ENCODE measurements at places on chromosomes 7 and 10.

GRCh38 chr7:44167920-44168319 lies 21.3 kb downstream of the GCK start:
- DNase-seq: no peak

- no peak for DNase-seq
Observed at GRCh38 chr7:36863901-36864701, 139.8 kb upstream of the AOAH start.

GRCh38 chr10:18238870-18239485 lies 98.8 kb downstream of the CACNB2 start:
- no peak for DNase-seq

- DNase-seq: no peak
Observed at GRCh38 chr7:25014756-25015155, 34.8 kb upstream of the OSBPL3 start.

DNA sequence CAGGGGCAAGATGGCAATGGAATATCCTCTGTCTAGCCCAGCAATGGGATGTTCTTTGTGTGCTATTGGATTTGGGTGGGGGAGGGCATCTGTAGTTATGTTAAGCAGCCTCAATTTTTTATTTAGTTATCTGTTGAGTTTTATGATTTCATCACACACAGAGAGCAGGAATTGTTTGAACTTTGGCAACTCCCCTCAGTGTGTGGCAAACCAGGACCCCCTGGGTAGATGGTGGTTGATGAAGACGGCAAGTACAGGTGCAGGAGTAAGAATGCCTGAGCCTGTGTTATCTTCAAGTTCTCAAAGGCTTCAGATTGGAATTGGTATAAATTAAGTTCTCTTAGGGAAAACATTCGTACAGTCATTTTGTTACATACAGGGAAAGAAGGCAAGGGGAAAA lies 142.4 kb upstream of the SAMD8 start:
- no peak for DNase-seq

DNA sequence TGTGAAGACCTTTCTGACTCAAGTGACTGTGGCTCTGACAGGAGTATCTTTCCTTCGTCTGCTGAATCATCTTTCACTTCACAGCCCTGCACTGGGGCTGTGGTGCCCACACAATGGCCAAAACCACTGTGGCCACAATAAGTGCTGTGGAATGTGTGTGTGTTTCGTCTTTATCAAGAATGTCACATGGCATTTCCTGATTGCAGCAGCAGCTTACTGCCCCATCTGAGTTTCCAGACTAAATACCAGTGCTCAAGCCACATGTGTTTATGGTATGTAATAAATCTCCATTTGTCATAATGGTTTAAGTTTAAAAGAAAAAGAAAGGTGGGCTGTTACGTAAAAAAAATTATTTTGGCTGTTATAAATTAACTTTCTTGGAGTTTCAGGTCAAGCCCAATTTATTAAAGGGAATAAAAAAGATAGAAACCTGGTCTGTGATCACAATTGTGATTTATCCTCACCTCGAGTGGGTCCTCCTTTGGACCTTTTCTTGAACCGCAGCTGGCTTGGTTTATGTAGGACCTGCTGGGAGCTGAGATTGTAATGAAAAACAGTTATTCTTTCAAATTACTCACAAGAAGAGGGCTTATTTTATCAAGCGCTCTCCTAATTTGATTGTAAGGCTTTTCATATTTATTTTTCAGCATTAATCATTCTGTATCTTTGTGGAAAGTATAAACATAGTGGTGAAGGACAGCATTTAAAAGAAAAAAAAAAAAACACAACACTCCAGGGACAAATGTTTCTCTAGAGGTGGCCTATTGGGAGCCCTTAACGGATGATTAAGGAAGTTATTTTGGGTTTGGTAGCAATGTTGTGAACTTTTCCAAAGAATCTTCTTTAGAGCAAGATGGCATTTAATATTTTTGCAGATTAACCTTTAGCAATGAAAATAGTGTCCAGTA lies 116.2 kb downstream of the LRMDA start:
- DNase-seq: peak; percentile 33

DNA sequence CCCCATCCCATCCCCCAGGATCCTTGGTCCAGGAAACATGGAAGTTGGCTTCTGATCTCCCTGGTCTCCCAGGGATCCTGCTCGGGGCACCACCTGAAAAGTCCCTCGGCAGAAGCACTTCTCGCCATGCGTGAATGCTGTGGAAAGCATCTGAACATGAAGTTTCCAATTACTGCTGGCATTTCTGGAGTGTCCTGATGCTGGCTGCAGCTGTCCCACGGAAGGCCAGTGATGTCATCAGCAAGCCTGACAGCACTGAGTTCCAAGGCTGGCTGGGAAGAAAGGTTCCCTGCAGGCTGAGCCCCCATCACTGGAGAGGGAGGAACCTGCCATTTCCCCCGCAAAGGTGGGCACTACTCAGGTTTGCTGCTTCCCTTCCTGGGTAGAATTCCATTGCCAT lies 71.4 kb downstream of the KCNMA1 start:
- no peak for DNase-seq

- no peak for DNase-seq
Observed at GRCh38 chr7:151135525-151135845, 32.0 kb downstream of the GBX1 start.

DNA sequence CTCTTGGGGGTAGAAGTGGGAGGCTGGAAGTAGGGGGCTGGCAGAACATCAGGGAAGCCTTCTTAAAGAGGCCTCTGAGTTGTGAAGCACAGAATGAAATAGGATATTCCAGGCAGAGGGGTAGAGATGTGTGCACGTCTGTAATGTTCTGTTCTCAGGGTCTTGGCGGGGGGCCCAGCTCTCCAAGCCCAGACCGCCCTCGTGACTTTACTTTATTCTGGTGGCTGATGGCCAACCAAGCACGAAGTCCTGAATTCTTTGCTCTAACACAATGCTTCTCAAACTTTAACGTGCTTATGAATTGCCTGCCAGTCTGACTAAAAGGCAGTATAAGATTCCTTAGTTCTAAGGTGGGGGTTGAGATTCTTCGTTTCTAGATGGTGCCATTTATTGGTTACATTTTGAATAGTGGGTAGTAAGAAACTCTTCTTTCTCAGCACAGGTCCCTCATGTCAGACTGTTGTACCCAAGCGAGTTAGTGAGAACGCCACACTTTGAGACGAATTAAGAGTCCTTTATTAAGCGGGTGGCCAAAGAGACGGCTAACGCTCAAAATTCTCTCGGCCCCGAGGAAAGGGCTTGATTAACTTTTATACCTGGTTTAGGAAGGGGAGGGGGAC lies 8.2 kb downstream of the PRXL2A start:
- DNase-seq: no peak

- DNase-seq: no peak
Observed at GRCh38 chr7:44958645-44959344, 20.0 kb downstream of the MYO1G start.

DNA sequence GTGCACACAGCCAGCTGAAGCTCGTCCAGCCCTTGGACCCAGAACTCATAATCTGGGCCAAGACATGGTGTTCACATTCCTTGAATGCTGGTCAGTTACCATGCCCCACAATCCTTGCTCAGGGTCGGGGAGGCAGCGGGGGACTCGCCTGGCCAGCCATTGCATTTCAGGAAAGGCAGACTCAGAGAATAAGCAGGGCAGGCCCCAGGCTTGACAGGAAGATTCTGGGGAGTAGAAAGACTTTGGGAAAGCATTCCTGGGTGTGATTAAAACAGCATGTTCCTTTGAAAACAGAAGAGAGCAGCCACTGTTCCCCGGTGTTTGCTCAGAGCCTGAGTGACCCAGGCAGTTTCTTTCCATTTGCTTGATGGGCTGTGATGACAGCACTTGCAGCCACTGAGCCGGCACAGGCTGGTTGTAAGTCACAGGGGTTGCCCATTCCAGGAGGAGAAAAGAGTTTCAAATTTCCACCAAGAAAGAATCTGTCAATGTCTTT lies 473.7 kb downstream of the TYW1 start:
- no peak for DNase-seq

- no peak for DNase-seq
Observed at GRCh38 chr10:19421674-19422073, 373.1 kb downstream of the MALRD1 start.

GRCh38 chr7:116614499-116615262 lies 57.3 kb upstream of the MET start:
- no peak for DNase-seq

GRCh38 chr7:6172224-6172909 lies 100.1 kb downstream of the CYTH3 start:
- no peak for DNase-seq

DNA sequence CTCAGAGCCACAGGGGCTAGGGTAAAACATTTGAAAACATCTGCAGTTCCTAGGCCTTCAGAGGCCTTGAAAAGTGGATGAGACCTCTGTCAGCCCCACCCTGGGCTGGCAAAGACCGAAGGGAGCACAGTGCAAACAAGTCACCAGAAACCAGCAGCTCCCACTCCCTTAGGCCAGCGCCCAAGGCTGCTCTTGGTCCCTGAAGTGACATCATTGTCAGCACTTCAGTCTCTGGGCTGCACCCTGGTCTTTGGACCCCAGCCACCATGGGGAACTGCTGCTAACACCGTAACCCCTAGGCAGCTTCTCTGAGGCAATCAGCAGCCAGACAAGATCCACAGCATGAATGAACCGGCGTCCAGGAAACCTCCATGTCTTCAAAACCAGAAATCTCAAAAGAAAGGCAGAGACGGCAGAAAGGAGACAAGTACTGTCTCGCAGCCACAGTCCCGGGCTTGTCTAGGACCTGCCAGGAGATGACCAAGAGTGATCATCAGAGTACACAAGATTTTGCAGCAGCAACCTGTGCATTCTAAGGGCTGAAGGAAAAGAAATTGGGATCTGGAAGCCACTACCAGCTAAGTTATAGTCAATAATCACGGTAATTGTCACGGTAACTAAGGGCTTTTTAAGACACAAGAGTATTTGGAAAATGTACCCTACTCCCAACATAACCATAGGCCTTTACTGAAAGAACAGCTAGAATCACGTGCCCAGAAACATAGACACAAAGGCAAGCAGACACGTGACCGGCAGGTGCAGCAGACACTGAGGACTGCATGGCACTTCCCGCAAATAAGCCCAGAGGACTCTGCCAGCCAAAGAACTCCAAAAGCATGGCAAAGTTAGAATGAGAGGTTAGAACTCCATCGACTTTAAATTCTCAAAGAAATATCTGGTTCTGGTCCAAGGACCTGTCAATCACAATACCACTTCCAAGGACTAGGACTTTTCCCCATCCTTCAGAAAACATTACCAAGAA lies 23.3 kb downstream of the CPXM2 start:
- DNase-seq: no peak

DNA sequence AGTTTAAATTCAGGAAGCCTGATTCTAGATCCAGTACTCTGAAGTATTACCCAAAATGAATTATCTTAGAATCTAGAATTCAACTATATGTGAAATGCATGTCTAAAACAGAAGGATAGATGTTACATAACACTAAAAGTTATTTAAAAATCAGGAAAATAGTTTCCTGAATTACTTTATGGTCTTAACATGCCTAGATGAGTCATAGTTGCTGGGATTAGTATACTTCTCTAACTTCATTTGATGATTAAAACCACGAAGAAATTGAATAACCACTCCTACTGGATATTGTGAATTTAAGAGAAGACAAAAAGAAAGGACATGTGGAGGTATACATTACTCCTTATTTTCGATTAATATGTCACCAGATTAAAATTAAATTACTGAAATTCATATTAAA lies 65.5 kb downstream of the ATAD1 start:
- DNase-seq: no peak

GRCh38 chr7:149196151-149196704 lies 882 bp downstream of the ZNF282 start:
- no peak for DNase-seq

DNA sequence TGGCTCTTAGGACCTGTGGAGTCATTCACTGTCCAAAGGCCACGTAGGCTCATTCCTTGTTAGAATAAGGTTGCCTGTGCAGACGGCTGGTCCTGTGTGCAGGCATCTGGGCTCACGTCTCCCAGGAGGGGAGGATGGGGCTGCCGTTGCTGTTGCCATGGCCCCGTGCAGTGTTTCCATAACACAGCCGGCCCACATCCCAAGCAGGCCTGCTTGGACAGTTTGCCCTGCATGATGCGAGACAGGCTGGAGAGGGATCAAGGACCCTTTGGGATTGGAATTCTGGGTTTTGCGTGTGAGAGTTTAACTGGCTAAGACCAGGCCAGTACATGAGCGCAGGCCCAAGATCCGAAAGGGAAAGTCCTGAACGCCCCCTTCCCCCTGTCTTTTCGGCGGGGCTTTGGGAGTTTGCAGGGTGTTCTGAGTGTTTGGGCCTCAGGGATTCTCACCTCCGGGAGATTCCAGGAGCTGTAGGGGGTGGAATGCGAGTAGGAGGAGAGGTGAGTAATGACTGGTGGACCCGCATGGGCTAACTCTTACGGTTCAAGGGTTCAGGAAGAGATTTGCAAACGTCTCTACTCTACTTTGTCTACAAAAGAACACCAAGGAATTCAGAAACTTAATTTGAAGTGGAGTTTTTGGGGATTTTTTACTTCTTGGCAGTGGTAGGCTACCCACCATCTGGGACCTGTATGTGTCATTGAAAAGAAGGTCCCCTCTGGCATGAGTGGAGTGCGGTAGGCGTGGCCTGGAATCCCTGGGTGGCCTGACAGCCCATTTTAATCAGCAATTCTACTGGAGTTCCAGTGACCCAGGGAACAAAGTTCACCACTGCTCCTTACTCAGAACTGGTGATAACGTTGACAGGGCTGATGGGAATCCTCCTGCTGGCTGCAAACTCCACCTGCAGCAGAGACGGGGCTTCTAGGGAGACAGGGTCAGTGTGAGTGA lies 125.4 kb downstream of the ITIH5 start:
- no peak for DNase-seq

All from GM12878 (cell line).